ENCODE measurements at places on chromosomes 3 and 15.

- DNase-seq, result no peak
These were observed 15.8 kb downstream of the TCF12 start for GRCh38 chr15:56934269-56934668.

GRCh38 chr15:31217067-31217466, 109.6 kb upstream of the KLF13 start:
- no peak for DNase-seq

DNA sequence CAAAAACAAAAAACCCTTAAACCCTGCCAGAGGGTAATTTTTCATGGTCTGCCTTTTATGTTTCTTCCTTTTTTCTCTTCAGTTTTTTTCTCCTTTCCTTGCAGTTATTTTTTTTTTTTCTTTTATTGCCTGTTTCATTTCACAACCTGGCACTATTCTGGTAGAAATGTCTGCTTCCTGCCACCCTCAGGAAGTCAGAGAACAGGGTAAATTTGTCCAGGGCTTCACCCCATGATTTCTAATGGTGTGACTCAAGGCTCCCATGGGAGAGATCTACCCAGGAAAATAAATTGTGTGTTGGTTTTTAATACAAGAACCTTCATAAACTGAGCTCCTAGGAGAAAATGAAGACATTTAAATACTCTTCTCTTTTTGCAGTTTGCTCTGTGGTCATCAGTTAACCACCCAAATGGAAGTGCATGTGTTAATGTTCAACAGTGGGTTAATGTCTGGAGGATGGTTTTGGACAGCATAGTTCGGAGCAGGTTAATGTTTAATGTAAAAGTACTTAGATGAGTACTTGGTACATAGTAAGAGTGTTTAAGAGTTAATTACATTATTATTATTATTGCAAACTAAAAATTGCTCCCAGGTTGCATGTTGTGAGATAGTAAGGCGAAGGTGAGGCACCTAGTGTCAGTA, 45.9 kb downstream of the CGNL1 start:
- no peak for DNase-seq

GRCh38 chr3:123618768-123619484, 34.1 kb upstream of the HACD2 start:
- DNase-seq, result peak; percentile 39

- DNase-seq, result no peak
These were observed 10.8 kb upstream of the MEF2A start for GRCh38 chr15:99554880-99555488.
